Activated CD4-positive, alpha-beta T cell treated with anti-CD3 and anti-CD28 coated beads, Interleukin-2, amount 10 ng/mL, durations not matched to agents 24 days and 14 days (primary cell): ENCODE measurements at places on chromosomes 13 and 19.

GRCh38 chr13:70275841-70276240, 167.6 kb upstream of the KLHL1 start:
- H3K27me3 ChIP-seq: no peaks in the 10 kb centered on the region
- H3K36me3 ChIP-seq: no peaks in the 10 kb centered on the region
- H3K4me3 ChIP-seq: no peak overlapping the region
- no peaks in the 10 kb centered on the region for H3K4me1 ChIP-seq
- no peak for DNase-seq
- H3K27ac ChIP-seq: no peak overlapping the region

- H3K4me1 ChIP-seq: no peaks in the 10 kb centered on the region
- H3K4me3 ChIP-seq: no peak overlapping the region
- no peaks in the 10 kb centered on the region for H3K27me3 ChIP-seq
- DNase-seq: no peak
Observed at GRCh38 chr13:25247360-25247759, 39.9 kb downstream of the MTMR6 start.

- DNase-seq: no peak
- no peak overlapping the region for H3K4me3 ChIP-seq
- no peaks in the 10 kb centered on the region for H3K36me3 ChIP-seq
- H3K27ac ChIP-seq: no peak overlapping the region
- peaks cover 17% of the 10 kb centered on the region for H3K27me3 ChIP-seq
- peaks cover 18% of the 10 kb centered on the region for H3K4me1 ChIP-seq
Observed at GRCh38 chr13:99908140-99908803, 63.3 kb downstream of the ZIC5 start.

DNA sequence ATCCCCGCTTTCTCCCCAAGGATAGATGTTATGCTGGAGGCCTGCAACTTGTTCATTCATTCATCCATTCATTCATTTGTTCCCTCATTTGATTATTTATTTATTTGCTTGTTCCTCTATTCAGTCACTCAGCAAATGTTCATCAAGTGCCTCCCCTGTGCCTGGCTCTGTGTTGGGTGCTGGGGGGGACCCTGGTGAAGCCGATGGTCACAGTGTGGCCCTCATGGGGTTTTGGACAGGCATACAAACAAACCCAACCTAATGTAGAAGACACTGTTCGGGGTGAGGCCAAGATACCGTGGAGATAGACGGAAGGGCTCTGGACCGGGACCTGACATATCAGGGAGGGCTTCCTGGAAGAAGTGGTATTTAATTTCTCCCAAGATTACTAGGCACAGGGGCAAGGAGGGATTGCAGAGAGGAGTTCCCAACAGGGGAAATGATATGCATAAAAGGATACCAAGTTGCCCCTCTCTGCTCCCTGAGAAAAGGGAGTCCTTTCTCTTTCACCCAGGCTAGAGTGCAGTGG, 58.1 kb downstream of the ZNF536 start:
- no peak overlapping the region for H3K4me3 ChIP-seq
- no peak overlapping the region for H3K27ac ChIP-seq
- H3K4me1 ChIP-seq: no peaks in the 10 kb centered on the region
- no peaks in the 10 kb centered on the region for H3K36me3 ChIP-seq
- DNase-seq: no peak
- H3K27me3 ChIP-seq: no peaks in the 10 kb centered on the region

DNA sequence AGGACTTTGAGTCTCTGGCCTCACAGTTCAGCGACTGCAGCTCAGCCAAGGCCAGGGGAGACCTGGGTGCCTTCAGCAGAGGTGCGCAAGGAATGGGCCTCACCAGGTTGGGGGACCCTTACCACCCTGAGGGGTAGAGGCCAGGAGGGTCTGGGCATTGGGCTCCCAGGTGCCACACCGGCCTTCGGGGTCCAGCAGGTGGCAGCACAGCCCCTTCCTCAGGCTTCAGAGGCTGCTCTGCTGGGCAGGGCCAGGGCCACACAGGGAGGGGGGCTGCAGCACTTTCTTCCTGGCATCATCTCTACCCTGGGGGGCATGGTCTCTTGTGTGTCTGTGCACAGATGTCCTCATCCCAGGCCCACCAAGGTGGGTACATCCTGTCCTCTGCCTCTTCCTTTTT, 12.9 kb downstream of the PIN1 start:
- no peak overlapping the region for H3K4me3 ChIP-seq
- peaks cover 42% of the 10 kb centered on the region for H3K36me3 ChIP-seq
- peaks cover 9% of the 10 kb centered on the region for H3K4me1 ChIP-seq
- peak; percentile 82 for DNase-seq
- H3K27me3 ChIP-seq: no peaks in the 10 kb centered on the region
- H3K27ac ChIP-seq: no peak overlapping the region

- H3K4me3 ChIP-seq: no peak overlapping the region
- no peaks in the 10 kb centered on the region for H3K27me3 ChIP-seq
- DNase-seq: no peak
- H3K36me3 ChIP-seq: peaks cover 2% of the 10 kb centered on the region
- H3K27ac ChIP-seq: no peak overlapping the region
- peaks cover 3% of the 10 kb centered on the region for H3K4me1 ChIP-seq
Observed at GRCh38 chr13:73865027-73865426, 269.2 kb downstream of the KLF12 start.

- no peak overlapping the region for H3K4me3 ChIP-seq
- H3K36me3 ChIP-seq: no peaks in the 10 kb centered on the region
- DNase-seq: no peak
Observed at GRCh38 chr19:28700176-28700575, 512.8 kb downstream of the UQCRFS1 start.

DNA sequence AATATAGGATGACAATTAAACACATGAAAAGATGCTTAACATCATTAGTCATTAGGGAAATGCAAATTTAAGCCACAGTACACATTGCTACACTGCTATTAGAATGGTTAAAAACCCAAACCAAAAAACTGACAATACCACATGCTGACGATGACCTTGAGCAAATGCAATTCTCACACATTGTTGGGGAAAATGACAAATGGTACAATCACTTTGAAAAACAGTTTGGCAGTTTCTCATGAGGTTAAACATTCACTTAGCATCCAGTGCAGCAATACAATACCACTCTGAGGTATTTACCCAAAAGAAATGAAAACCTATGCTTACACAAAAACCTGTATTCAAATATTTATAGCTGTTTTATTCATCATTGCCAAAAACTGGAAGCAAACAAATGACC, 11.3 kb downstream of the FLT3 start:
- no peaks in the 10 kb centered on the region for H3K36me3 ChIP-seq
- no peak overlapping the region for H3K4me3 ChIP-seq
- peaks cover 23% of the 10 kb centered on the region for H3K27me3 ChIP-seq
- no peaks in the 10 kb centered on the region for H3K4me1 ChIP-seq
- no peak overlapping the region for H3K27ac ChIP-seq

- no peak for DNase-seq
- no peaks in the 10 kb centered on the region for H3K36me3 ChIP-seq
- no peaks in the 10 kb centered on the region for H3K4me1 ChIP-seq
Observed at GRCh38 chr13:21884299-21884909, 213.5 kb downstream of the FGF9 start.

DNA sequence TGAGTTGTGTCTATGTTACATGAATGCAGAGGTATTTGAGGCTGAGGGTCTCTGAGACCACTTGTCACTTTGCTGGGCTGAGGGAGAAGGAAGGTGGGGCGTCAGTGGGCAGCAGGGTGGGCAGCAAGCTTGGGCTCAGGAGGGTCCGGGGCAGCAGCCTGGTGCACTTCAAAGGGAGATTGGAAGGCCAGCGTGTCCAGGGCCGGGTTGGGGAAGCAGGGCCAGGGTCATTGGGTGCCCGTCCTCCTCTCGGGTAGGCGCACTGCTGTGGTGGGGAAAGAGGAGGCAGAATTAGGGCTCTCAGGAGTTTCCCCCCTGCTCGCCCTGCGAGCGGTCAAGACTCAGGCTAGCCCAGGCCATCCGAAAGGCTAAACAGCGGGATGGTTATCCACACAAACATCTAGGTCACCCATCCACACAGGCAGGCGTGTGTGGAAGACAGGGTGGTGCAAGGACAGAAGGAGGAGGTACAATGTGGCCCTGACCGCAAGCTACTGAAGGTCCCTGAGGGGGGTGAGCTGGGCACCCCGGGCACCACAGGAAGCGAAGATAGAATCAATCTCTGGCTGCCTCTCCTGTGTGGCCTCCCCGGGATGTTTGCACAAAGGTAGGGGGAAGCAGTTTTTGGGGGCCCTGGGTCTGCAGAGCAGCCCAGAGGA, 37.7 kb downstream of the MYO9B start:
- H3K4me1 ChIP-seq: peaks cover 23% of the 10 kb centered on the region
- H3K27me3 ChIP-seq: no peaks in the 10 kb centered on the region
- no peak overlapping the region for H3K4me3 ChIP-seq
- peak overlapping the region; percentile 34 for H3K27ac ChIP-seq
- H3K36me3 ChIP-seq: peaks cover 42% of the 10 kb centered on the region

DNA sequence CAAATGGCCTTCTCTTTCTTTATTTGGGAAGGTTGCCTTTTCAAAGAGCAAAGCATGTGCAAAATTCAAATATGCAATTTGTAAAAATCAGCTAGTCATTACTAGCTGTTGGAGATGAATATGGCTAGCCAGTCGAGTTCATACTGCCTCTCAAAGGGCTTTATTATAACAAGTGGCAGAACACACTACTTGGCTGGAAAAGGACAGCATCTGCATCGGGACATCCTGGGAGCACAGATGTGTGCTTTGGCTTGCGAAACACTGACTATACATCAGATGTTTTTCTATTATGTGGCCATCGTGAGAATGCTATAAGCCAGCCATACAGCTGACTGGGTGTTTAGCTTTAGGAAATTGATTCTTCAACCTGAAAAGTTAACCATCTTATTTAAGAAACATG, 424.2 kb downstream of the KCTD12 start:
- no peak for DNase-seq
- no peaks in the 10 kb centered on the region for H3K27me3 ChIP-seq
- no peaks in the 10 kb centered on the region for H3K36me3 ChIP-seq
- H3K4me1 ChIP-seq: no peaks in the 10 kb centered on the region
- H3K4me3 ChIP-seq: no peak overlapping the region

DNA sequence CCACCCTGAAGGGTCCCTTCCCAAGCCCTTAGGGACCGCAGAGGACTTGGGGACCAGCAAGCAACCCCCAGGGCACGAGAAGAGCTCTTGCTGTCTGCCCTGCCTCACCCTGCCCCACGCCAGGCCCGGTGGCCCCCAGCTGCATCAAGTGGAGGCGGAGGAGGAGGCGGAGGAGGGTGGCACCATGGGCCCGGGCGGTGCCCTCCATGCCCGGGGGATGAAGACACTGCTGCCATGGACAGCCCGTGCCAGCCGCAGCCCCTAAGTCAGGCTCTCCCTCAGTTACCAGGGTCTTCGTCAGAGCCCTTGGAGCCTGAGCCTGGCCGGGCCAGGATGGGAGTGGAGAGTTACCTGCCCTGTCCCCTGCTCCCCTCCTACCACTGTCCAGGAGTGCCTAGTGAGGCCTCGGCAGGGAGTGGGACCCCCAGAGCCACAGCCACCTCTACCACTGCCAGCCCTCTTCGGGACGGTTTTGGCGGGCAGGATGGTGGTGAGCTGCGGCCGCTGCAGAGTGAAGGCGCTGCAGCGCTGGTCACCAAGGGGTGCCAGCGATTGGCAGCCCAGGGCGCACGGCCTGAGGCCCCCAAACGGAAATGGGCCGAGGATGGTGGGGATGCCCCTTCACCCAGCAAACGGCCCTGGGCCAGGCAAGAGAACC, 1.5 kb downstream of the EGLN2 start:
- H3K4me3 ChIP-seq: peak overlapping the region; percentile 91
- H3K27me3 ChIP-seq: no peaks in the 10 kb centered on the region
- peak overlapping the region; percentile 79 for H3K27ac ChIP-seq

GRCh38 chr13:104983601-104984000, 1551.9 kb downstream of the EFNB2 start:
- H3K4me3 ChIP-seq: no peak overlapping the region
- H3K27me3 ChIP-seq: no peaks in the 10 kb centered on the region

- no peak for DNase-seq
- no peak overlapping the region for H3K4me3 ChIP-seq
- no peaks in the 10 kb centered on the region for H3K36me3 ChIP-seq
- H3K27ac ChIP-seq: no peak overlapping the region
- H3K27me3 ChIP-seq: no peaks in the 10 kb centered on the region
Observed at GRCh38 chr13:80428349-80429096, 87.6 kb upstream of the SPRY2 start.

DNA sequence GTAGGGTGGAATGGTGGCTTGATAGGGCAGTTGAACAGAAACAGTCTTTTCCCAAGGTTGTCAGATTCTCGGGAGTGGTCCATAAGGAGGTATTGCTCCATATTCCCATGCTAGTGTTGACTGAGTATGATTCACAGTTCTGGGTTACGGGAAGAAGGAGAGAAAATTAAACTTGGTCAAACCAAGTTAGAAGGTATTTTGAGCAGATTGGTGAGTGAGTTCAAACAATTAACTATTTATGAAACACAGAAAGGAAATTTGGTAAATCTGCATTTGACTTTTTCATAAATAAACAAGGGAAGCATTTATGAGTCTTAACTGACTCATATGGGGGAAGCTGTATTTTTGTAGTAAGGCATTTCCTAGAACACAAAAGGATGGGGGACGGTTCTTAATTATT, 2419.4 kb downstream of the PCDH9 start:
- H3K36me3 ChIP-seq: no peaks in the 10 kb centered on the region
- H3K27ac ChIP-seq: no peak overlapping the region
- DNase-seq: no peak
- no peaks in the 10 kb centered on the region for H3K27me3 ChIP-seq
- H3K4me3 ChIP-seq: no peak overlapping the region

GRCh38 chr19:39765091-39766076, 13.3 kb upstream of the LEUTX start:
- peak; percentile 79 for DNase-seq
- H3K27ac ChIP-seq: no peak overlapping the region
- peaks cover 22% of the 10 kb centered on the region for H3K27me3 ChIP-seq
- H3K36me3 ChIP-seq: no peaks in the 10 kb centered on the region
- peaks cover 4% of the 10 kb centered on the region for H3K4me1 ChIP-seq

GRCh38 chr19:46875657-46876056, 14.9 kb downstream of the ARHGAP35 start:
- H3K4me3 ChIP-seq: no peak overlapping the region
- H3K4me1 ChIP-seq: peaks cover 6% of the 10 kb centered on the region
- no peak overlapping the region for H3K27ac ChIP-seq
- DNase-seq: no peak
- H3K36me3 ChIP-seq: peaks cover 5% of the 10 kb centered on the region

GRCh38 chr19:47113850-47114651, 475 bp upstream of the ZC3H4 start:
- peak overlapping the region; percentile 100 for H3K27ac ChIP-seq
- H3K27me3 ChIP-seq: no peaks in the 10 kb centered on the region
- peak overlapping the region; percentile 96 for H3K4me3 ChIP-seq
- H3K36me3 ChIP-seq: peaks cover 31% of the 10 kb centered on the region
- DNase-seq: no peak
- H3K4me1 ChIP-seq: peaks cover 24% of the 10 kb centered on the region

GRCh38 chr19:51568456-51568855, 2.6 kb upstream of the ZNF175 start:
- DNase-seq: no peak
- peaks cover 12% of the 10 kb centered on the region for H3K36me3 ChIP-seq
- H3K4me3 ChIP-seq: no peak overlapping the region
- no peak overlapping the region for H3K27ac ChIP-seq

DNA sequence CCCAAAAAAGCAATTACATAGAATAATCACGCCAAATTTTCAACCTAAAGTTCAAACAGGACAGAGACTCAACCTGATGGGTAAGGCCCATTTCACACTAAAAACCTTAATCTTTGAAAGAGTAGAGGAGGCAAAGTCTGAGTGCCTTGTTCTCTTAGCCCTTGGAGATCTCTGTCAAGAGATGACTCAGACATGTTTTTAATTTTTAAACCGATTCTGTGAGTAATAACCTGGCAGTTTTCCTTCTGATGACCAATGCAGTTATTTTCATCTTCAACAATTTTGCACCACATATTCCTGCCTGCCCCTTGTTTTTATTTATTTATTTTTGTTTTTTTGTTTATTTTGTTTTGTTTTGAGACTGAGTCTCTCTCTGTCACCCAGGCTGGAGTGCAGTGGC, 11.5 kb upstream of the TNFSF9 start:
- H3K27me3 ChIP-seq: no peaks in the 10 kb centered on the region
- H3K4me3 ChIP-seq: peak overlapping the region; percentile 41
- H3K36me3 ChIP-seq: no peaks in the 10 kb centered on the region
- peaks cover 39% of the 10 kb centered on the region for H3K4me1 ChIP-seq
- no peak for DNase-seq
